ENCODE measurements at places on chromosomes 4 and X.

DNA sequence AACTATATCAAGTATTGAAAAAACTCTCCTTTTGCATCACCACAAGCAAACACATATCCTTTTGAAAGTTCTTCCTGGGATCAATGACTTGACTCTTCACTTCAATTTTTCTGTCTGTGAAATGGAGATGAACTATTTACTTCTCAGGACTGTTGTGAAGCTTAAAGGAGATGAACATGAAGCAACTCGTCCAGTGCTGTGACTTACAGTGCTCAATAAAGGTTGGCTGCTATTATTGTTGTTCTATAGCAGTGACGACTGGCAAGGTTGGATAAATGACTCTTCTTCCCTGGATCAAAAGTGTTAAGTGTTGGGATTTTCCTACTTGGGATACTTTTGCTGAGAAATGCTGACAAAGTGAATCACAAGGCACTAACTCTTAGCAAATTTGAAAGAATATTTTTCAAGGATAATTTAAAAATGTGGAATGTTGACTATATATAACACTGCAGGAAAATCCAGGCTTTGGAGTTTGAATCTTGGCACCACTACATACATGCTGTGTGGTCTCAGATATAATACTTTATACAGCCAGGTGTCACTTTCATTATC, 13.7 kb downstream of the FRAS1 start:
- DNase-seq: no peak

DNA sequence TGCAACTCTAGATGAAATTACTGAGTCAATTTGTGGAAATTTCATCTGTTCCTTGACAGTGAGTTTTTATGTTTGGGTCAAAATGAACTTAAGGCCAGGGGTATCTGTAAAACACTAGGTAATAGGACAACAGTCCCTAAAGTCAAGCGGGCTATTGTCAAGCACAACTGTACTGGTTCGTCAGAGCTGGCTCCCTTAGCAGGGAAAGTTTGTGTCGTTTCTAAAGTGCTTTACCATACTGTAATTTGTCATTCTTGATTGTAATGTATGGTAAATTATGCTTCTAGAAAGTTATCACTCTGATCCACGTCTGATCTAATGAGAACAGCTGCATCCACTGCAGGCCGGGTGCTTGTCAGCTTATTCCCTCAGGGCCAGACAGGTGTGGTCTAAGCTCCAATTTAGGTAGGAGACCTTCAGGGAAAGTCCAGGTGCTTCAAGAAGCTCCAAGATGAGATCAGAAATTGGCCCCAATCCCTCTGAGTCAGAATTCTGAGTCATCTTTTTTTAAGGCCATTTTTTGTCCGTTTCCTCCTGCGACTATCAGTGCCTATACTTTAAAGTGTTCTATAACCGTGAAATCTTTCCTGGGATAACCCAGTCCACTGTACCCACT, 92.2 kb downstream of the PALLD start:
- DNase-seq: no peak

GRCh38 chrX:154018518-154019060, 1.1 kb downstream of the IRAK1 start:
- DNase-seq: no peak

GRCh38 chr4:15779306-15779705, 1.2 kb downstream of the CD38 start:
- no peak for DNase-seq

GRCh38 chrX:51876441-51876840, 17.0 kb upstream of the MAGED1 start:
- DNase-seq: no peak

DNA sequence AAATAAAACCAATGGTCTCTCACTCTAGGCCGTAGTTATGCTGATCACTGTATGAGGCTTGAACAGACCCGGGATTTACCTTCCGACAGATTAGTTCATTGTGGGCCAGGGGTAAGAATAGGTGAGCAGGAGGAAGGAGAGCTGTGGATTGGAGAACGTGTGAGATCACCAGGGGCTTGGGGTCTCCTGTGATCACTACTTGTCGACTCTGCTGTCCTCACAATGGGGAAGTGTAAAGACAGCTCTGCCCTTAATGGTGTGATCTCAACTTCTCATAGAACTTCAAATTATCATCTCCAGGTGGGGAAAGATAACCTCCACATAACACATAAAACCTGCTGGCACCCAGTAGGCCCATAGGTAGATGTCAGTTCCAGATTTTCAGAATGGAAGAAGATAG, 56.2 kb upstream of the RPS6KA3 start:
- DNase-seq: no peak

DNA sequence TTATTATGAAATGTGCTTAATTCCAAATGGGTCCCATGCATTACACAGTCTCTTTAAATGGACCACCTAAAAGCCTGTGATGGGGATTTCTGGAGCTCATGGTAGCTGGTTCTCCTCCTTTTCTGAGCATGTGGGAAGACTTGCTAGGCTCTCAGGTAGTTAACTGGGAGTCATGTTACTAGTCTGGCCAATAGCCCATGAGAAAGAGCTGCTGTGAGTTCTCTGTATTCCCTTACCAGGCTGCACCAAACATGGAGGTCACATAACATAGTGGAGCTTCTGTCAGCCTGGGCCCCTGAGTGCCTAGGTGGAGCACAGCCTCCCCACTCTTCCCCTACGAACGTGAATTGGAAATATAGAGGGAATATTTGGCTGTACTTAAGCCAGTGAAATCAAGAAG, 198.4 kb downstream of the MAML3 start:
- no peak for DNase-seq

GRCh38 chrX:8971116-8971515, 62.8 kb downstream of the FAM9B start:
- no peak for DNase-seq

DNA sequence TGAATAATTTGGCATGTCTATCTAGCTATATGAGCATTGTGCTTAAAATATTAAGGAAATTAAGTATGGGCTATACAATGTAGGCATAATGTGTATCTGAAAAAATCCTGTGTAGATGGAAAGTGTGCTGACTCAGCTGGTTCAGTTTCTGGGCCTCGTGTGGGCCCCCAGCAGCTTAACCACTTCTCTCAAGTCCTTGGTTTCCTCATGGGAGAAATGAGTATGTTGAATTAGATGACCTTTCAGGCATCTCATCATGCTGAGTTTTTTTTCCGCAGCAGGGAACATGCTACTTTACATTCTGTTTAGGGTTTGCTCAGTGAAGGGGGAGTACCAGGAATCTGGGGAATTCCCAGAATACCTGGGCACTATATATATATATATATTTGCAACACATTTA, 30.5 kb downstream of the RHOH start:
- DNase-seq: no peak

DNA sequence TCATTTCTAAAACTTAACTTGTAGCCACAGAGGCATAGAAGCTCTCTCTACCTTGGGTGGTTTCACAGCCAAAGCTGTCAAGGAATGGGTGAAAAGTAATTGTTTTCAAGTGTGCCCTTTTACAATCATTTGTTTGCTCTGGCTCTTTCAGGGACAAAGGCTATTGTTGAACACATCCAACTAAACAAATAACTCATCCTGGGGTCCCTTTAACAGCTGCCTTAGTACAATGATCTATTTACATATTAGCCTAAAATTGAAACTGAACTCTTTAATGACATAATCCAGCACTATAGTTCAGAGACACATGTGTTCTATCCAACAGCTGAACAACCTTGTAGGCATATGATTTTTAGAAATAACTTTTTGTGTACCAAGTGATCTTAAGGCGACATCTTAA, 3.7 kb downstream of the HHIP start:
- no peak for DNase-seq

DNA sequence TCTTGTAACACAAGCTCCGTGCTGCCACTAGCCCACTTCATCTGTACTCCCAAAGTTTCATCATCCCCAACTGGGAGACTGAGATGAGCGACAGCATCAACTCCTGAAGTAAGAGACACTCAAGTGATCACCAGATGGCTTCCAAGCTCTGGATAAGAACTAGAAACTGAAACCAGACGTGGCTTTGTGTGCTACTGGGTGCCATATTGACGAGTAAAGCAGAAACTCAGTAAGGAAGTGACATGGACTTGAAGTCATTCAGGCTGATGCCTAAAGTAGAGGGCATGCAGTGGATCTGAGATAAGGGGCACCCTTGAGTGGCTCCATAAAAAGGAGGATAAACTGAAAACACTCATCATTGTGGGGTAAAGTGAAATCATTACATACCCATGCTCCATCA, 72.4 kb downstream of the PCYT1B start:
- no peak for DNase-seq

- DNase-seq: peak; percentile 74
Observed at GRCh38 chrX:47581731-47582647, at the start of gene TIMP1. TIMP1 (plus strand) TSS chrX:47582436; CDS start chrX:47583416, 980 bp downstream.

DNA sequence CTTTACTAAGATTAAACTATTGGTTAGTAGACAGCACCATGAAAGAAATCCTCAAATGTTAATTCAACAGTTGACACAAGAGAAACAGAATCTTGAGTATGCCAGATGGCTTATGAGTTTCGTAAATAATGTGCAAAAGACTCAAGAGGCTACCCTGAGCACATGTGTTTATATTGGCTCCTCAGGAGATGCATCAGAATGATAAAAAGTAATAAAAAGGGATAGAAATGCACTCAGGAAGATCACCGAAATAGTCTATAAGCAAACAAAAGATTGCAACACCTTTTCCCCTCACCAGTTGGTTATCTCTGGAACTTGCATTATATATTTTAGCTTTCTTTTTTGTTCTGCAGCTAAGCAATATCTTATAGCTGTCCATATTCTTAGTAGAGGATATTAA, 84.4 kb downstream of the SCFD2 start:
- DNase-seq: no peak

- no peak for DNase-seq
Observed at GRCh38 chr4:91746551-91746950, 557.2 kb upstream of the GRID2 start.

- no peak for DNase-seq
Observed at GRCh38 chrX:133475521-133475920, 60.2 kb upstream of the GPC4 start.

DNA sequence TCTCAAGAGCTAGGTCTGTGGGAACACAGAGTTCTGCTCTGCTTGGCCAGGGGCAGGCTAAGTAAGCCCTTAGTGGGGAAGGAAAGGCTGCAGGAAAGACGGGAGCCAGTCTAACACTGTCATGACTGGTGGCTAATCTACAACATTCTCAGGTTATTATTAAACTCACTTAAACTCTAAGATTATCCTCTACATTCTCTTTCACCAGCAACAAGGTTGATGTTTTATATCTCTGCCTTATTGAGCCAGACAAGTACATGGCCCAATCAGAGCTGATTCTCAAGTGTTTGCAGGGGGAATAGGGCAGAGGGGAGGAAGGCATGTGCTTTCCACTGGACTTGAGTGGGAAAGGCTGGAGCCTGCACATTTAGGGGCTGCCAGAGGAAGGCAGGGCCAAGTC, 50.9 kb upstream of the FAM241A start:
- no peak for DNase-seq

DNA sequence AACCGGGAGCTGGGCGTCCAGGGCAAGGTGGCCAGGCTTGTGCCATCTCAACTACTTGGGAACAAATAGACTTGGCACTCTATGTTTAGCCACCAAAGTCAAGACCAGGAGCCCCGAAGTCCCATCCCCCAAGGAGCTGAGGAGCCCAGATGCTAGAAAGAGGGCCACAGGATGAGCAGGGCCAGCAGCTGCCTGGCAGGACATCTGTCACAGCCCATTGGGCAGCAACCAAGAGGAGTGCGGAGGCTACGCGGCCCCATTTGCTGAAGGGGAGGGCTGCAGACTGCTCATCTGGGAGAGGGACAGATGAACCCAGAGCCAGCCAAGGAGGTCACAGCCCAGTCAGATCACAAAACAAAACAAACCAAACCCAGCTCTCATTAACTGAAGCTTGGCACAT, 22.9 kb upstream of the SOWAHD start:
- DNase-seq: no peak

DNA sequence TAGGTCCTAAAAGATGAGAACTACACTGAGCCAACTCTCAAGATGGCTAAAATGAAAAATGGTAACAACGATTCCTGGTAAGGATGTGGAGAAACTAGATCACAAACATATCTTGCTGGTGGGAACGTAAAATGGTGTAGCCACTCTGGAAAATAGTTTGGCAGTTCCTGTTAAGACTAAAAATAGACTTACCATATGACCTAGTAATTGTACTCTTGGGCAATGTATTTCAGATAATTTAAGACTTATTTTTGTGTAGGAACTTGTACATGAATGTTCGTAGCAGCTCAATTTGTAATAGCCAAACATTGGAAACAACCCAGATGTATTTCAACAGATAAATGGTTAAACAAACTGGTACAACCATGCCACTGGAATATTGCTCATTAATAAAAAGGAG, 106.2 kb downstream of the HDAC8 start:
- DNase-seq: no peak

- DNase-seq: no peak
Observed at GRCh38 chr4:5888222-5889001, 4.5 kb downstream of the CRMP1 start.

DNA sequence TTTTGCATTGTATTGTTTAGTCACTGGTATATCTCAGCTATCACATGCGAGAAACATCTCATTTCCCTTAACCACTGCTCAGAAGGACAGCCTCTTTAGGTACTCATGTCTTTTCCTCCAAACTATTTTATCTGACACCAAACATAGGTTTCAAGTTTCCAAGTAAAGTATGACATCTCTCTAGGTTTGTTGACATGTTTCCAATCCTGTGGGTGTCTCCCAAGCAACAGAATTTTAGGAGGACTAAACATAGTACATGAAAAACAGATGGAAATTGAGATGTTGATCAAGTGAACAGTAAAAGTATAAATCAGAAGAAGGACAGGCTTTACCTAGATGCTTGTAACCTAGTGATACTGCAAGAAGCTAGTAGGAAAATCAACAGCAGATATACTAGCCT, 371.4 kb downstream of the DTHD1 start:
- no peak for DNase-seq
